ENCODE measurements at places on chromosomes 11 and 22.

DNA sequence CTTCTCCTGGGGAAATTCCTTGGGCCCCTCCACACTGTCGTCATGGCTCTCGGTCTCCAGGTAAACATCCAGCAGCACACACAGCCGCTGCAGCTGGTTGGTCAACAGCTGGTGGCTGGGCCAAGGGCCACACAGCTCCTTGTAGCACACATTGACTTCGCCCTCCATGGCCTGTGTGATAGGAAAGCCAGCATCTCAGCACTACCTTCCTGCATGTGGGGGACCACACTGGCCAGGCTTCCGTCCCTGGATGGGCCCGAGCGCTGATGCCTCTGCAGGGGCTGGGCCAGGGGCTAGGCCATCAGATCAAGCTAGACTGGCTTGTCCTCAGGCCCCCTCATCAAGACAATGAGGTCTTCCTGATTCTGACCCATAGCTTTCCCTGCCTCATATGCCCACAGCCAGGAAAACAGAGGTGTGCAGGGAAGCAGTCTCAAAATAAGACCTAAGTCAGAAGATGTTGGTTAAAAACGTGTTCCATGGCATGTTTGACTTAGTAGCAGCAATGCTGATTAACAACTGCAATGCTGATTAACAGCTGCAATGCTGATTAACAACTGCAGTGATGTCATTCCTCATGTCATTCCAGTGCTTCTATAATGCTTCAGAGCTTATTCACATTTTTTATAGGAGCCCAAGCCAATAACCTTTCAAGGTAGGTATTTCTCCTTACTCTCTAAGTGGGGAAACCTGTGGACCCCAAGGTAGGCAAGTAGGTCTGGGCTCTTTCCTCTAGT, 31.3 kb downstream of the NEFH start:
- no peak for DNase-seq

DNA sequence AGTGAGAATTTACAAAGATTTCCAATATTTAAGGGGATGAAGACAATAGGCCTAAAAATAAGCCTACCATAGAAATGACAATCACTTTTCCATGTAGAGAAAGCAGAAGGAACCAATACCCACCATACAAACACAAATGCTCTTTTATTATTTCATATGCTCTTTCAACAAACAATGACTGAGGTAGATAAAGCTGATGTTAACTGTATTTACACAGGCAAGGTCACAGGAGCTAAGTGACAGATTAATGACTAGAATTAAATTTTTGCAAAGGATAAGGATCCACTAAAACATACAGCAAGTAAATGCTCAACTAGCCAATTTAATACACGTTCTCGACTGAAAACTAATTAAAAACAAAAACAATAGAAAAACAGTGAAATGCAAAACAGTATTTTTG, 34.2 kb downstream of the PICALM start:
- DNase-seq = no peak

DNA sequence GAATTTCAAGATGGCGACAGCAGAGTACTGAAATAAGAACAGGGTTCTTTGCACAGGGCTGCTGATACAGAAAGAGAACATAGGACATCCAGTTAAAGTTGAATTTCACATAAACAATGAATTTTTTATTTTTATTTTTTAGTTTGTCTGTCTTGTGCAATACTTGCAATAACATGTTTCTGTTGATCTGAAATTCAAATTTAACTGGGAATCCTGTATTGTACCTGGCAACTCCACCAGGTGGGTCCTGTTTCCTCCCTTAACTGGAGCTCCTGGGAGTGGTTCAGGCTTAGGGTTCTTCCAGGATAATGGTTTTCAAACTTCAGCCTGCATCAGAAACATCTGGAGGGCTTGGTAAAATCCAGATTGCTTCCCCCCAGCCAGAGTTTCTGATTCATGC, 14.9 kb upstream of the SERPINH1 start:
- no peak for DNase-seq

DNA sequence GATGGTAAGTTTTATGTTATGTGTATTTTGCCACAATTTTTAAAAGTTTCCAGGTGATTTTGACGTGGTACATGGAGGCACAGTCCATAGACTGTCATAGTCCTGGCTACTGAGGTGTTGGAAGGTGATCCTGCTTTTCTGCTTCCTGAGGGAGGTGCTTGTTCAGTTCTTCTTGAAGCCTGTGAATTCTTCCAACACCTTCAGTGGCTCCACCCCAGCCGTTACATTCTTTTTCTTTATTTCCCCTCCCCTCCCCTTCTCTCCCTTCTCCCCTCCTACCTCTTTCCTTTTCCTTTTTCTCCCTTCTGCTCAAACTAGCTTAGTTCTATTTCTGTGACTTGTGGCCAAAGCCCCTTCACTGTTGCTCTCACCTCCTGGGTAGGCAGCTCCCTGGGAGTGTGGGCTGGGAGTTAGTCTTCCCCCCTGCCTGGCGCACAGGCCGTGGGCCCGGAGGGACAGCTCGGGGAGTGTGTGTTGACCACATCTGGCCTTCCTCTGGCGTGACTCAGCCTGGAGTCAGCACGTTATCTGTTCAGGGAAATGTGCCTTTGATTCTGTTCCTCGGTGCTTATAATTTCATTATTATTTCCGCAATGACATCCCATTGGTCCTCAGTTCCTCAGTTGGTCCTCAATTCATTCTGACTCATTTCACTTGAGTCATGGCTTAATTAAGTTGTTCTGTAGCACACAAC, 566.2 kb downstream of the TBC1D22A start:
- DNase-seq = no peak

DNA sequence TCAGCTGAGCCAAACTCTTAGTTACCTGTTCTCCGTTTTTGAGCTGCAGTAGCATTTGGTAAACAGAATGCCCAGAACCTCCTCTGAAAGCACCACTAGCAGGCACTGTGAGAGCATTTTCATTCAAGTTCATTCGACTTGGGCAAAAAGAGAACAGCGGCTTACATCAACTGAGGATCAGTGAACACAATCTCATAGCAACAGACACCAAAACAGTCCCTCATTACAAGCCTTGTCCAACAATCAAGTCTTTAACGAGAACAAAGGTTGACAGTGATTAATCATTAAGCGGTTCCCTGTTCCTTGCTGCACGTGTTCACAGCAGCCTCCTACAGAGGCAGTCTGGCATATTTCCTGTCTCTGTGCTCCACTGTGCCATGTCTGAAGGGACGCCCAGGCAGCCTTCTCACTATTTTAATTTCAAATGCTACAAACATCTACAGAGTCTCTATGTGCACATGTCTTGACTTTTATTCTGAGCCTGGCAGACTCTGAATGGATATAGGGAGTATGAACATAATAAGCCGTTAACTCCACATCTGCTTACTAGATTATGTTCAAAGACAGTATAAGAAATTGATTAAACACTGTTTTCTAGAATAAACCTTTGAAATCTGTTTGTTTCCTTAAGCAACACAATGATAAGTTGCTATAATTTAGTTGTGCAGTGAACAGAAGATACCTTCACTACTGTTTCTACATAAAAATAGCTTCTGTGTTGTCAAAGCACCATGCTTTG, 88.3 kb upstream of the MTMR2 start:
- DNase-seq = no peak

DNA sequence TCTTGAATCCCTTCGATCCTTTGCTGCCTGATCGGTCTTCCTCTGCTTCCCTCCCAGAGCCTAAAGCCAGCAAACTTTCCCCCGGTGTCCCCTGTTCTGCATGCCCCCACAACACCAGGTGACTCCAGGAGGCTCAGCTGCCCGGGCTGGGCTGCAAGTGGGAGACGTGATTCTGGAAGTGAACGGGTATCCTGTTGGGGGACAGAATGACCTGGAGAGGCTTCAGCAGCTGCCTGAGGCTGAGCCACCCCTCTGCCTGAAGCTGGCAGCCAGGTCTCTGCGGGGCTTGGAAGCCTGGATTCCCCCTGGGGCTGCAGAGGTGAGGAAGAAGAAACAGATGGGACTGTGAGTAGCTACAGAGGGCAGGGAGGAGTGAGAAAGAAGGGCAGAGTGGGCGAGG, 3.6 kb downstream of the NHERF4 start:
- no peak for DNase-seq

GRCh38 chr11:48055292-48056132, 75.2 kb downstream of the PTPRJ start:
- no peak for DNase-seq

- no peak for DNase-seq
These were observed 369 bp downstream of the DHCR7 start for GRCh38 chr11:71447791-71448256.

GRCh38 chr22:48947636-48948035, 880.0 kb downstream of the BRD1 start:
- no peak for DNase-seq

- no peak for DNase-seq
These were observed 16.2 kb downstream of the CAPN5 start for GRCh38 chr11:77082838-77083565.

DNA sequence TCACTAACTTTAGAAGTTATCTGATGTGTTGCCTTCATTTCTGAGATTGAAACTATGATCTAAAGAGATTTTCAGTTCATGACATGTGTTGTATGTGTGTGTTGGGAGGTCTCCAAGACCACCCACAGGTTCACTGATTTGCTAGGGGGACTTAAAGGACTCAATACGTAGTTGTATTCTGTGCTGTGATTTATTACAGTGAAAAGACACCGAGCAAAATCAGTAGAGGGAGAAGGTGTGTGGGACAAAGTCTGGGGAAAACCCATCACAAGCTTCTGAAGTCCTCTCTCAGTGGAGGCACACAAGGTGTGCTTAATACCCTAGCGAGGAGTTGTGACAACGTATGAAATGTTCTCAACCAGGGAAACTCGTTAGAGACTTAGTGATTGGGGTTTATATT, 35.6 kb downstream of the RNF169 start:
- DNase-seq = no peak

DNA sequence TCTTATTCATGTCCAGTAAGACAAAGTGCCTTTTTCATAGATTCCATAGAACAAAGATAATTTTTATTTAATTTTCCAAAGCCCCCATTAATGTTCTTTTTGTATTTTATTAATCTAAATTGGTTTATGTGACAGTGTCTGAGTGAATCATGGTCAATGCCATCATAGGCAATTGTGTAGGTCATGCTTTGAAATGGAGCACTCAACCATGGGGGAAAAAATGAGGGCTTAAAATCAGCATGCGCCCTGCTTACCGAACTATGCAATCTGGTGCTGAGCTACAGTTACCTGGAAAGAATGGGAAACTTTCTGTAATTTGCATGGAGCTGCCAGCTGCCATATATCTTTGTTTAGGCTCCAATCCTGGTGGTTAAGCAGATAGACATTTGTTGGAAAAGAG, 28.4 kb upstream of the RAB38 start:
- no peak for DNase-seq

DNA sequence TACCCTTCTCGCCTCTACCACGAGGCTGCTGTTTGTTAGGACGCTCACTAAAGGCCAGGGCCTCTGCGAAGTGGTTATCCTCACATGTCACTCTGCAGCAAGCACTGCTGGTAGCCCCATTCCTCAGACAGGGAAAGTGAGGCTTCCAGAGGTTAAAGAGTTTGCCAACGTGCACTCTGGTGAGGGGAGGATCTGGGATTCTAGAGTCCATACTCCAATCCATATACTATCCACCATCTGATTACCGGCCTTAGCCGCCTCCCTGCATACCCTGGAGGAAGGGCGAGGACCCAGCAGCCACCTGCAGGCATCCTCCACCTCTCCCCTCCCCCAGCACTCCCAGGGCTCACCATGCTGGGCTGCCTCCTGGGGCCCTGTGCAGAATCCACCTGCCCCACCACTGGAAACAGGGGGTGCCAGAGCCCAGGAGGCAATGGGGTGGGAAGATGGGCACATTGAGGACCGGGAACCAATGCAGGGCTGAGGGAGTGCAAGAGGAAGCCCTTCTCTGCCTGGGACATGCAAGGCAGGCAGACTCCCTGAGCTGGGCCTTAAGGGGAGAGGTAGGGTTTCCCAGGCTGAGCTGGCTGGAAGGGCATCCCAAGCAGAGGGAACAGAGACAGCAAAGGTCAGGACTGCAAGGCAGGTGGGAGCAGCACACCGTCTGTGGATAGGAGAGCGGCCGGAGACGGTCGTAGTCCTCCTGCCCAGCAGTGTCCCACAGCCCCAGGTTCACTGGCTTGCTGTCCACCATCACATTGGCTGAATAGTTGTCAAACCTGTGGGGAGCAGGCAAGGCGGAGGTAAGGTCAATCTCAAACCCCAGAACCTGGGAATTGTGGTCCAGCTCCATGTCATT, 11.7 kb downstream of the RAC2 start:
- DNase-seq = no peak

GRCh38 chr11:131870305-131870704, 499.9 kb downstream of the NTM start:
- no peak for DNase-seq

GRCh38 chr11:111840143-111840542, 31.2 kb downstream of the ALG9 start:
- no peak for DNase-seq

- DNase-seq = no peak
These were observed 111.4 kb downstream of the SPON1 start for GRCh38 chr11:14073849-14074476.

DNA sequence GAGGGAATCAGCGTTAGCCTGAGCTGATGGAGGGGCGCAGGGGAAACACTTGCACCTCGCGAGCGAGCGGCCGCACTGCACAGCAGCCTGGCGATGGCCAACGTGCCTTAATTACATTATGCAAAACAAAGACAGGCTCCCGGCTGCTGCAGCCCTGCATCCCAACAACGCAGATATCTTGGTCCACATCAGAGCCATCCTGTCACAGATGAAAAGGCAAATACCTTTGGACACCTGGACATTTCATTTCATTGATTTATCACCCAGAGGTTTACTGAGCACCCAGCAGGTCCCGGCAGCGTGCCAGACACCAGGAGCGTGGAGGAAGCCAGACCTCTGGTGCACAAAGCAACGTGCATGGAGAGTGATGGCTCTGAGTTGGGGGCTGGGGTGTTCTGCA, 843.0 kb downstream of the TBC1D22A start:
- no peak for DNase-seq

DNA sequence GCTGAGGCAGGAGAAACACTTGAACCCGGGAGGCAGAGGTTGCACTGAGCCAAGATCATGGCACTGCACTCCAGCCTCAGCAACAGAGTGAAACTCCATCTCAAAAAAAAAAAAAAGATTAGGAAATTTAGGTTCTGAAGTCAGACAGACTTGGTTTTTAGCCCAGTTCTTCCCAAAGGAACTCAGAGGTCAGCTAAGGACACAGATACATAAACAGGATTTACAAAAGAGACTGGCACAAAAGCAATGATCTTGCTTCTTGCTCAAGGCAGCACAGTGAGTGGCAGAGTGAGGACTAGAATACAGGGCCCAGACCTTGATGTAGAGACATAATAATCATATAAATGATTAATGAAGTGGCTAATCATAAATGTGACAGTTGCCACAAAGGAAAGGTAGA, 25.4 kb upstream of the RRAS2 start:
- DNase-seq = no peak

GRCh38 chr11:11476971-11477645, 124.1 kb upstream of the CSNK2A3 start:
- no peak for DNase-seq

DNA sequence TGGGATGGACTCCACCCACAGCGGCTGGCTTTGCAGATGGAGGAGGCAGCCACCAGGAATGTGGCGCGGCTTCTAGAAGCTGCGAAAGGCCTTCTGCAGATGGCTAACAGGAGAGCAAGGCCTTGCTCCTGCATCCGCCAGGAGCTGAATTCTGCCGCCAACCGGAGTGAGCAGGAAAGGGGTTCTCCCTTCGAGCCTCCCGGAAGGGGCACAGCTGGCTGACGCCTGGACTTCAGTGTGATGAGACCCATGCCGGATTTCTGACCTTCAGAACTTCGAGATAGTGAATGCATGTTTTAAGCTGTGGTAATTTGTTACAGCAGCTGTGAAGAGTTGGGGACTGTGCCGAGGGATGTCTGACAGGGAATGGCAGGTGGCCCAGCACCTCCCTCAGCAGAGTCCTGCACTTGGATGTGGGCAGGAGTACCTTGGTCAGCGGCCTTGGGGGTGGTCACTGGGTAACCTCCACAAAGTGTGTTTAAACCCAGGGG, 7.7 kb downstream of the TBC1D22A start:
- no peak for DNase-seq
